Foreskin keratinocyte (primary cell): ENCODE measurements at places on chromosomes 7 and 10.
A peak's percentile ranks its signal among the peaks of the same experiment; 100 is the strongest.

DNA sequence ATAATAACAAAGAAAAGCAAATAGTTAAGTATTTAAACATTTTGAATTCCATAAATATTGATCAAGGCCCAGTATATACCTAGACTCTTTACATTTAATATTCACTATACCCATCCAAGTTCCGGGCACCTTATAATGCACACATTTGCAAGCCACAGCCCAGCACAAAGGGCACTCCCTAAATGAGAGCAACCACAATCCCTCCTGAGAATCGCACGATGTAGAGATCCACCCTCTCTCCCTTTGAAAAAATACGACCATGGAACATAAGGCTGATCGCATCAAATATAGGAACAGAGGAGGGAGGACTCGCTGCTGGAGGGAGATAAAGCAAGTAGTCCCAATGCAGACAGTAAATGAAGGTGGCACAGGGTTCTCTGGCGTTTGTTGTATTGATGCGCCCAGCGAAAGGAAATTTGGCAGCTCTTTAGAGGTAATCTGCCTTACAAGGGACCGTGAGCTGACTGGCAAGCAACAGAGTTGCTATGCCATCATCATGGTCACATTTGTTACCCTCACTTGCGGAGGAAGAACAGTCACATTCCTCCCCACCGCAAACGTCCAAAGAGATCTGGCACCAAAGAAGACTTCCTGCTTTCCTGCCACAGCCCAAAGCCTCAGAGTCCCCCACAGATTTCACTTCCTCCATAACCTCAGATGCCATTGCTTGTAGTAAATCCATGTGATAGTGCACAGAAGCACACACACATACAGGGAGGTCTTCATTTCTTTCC, 16.1 kb upstream of the TAS2R40 start:
- no peak for DNase-seq

DNA sequence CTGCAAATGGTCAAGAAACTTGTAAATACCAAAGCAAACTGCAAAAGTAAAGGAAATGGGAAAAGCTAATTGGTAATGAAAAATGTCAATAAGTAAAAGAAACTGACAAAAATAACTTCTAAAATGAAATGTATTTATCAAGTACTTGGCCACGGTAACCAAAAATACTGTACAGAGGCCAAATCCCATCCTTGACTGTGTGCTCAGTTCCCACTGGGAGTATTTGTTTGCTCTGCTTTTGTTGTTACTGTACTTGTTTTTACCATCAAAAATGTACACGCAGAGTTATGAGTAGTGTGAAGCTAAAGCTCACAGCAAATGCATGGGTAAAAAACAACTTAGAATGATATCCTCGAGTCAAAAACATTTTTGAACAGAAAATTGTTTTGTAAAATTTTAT, 31.1 kb downstream of the ENKUR start:
- DNase-seq: no peak

- peak; percentile 36 for DNase-seq
These were observed 84.2 kb downstream of the PAXIP1 start for GRCh38 chr7:154918741-154919140.

GRCh38 chr10:127991543-127992255, 84.8 kb downstream of the PTPRE start:
- DNase-seq: no peak

GRCh38 chr7:105222953-105223352, 165.8 kb downstream of the SRPK2 start:
- DNase-seq: no peak
